Ovary (tissue), 10 donors: ENCODE measurements at places on chromosomes 7 and 10.
A peak's percentile ranks its signal among the peaks of the same experiment; 100 is the strongest.

DNA sequence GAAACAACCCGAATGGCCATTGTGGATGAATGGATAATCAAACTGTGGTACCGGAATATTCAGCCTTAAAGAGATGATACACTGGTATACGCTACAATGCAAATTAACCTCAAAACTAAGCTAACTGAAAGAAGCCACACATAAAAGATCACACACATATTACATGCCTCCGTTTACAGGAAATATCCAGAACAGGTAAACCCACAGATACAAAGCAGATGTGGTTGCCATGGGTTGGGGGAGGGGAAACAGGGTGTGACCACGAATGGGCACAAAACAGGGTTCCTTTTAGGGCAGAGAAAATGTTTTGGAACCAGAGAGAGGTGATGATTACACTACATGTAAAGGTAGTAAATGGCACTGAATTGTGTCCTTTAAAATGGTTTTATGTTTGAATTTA, 16.6 kb downstream of the ESYT2 start:
- no peak for DNase-seq

DNA sequence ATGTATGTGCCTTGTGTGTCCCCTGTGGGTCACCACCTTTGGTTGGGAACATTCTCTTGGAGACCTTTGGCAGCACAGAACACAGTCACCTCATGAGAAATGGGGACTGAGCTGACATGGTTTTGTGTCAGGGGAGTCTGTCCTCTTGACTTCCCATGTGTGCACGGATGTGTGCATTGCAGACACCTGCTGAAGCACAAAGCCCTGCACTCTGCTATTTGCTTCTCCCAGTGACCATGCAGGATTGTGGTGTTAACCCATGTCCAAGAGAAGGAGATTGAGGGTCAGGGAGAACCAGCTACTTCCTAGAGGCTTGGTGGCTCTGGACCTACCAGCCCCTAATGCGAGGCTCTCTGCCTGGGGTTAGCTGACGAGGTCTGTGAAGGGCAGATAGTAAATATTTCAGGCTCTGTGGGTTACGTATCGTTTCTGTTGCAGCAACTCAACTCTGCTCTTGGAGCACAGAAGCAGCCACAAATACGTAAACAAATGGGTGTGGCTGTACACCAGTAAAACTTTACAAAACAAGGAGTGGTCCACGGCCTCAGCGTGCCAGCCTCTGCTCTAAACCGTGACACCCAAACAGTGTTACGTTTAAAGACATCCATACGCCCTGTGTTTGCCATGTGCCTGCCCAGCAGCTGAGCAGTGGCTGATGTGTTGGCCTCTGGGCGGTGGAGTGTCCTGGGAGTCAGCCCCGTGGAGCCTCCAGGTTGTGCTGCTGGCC, 51.7 kb downstream of the ADCY1 start:
- DNase-seq, result no peak

DNA sequence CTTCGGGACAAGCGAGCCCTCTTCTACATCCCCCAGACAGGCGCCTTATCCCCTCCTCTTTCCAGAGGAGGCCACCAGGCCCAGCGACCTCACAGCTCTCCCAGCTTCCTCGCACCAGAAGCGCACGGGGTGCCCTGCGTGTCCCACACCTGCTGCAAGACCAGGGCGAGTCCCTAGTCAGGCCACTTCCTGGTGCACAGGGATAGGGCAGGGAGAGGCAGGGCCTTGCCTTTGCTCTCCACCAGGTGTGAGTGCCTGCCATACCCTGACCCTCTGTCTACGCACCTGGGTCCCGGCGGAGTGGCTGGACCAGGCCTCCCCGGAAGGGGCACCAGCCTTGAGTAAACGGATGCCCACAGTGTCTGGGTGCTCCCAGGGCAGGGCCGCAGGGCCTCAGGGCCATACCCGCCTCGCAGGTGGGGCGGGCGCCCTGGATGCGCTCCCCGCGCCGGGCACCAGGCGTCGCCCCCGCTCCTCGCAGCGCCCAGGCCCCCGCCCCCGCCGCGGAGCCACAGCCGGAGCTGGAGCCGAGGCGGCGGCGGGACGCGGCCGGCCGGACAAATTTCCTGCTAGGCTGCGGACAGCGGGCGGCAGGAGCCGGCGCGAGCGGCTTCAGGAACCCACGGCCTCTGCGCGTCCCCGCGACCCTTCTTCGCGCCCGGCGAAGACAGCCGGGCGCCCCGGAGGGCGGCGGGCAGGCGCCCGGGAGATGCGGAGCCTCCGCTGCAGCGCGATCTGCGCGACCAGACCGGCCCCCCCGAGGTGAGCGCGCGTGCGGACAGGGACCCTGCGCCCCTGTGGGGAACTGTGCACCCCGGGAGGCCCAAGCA, at the start of gene PTPRE:
Gene PTPRE, plus strand, starts transcription at position 556 of the 830 bp plus-strand sequence. CDS start 133,779 bp downstream, outside the sequence.
- DNase-seq, result peak; percentile 70

DNA sequence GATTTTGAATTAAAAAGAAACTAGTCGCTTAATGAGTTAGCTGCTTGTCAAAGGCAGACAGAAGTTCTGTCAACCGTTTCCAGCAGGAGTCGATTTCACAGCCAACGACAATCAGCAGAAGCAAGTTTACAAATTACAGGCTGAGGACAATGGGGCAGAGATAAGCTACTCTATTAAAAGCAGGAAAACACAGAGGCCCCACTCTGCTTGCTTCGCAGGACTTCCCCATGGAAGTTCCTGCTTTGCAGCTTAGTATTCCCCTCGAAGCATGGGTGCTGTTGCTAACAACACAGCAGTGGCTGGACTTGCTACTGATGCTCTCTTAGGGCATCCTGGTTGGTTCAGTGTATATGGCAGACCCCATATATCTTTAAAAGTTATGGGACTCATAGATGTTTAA, 50.8 kb upstream of the KLF6 start:
- DNase-seq, result no peak

GRCh38 chr10:80186364-80187012, 18.8 kb downstream of the ANXA11 start:
- DNase-seq, result peak; percentile 36

DNA sequence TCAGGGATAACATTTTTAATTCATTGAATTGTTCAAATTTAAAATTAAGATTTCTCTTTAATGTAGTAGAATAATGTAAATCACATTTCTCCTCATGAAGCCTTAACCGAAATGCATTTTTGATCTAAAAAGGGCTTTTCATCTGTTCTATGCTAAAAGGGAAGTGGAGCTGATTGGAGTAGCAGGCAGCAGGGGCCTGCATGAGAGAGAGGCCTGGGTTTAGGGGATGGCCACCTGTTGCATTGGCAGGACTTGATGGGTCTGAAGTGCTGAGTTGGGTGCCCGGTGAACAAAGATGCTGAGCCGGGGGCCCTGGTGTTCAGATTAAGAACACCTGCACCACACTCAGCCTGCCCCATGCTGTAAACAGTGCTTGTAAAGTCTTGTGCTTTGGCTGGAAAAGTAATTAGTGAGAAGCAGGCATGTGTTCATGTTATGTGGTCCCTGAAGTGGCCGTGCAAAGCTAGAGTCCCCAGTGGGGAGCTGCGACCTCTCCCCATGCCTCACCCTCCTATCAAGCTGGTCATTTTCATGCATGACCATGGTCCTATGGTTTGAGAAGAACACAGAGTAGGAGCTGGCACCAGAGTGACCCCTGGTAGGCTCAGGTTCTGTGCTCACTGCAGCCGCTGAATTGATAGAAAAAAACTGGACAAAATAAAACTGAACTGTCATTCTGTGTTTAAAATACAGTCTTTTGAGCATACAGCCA, 124.3 kb downstream of the ADCY1 start:
- DNase-seq, result no peak

GRCh38 chr10:12448340-12448728, 99.0 kb downstream of the CAMK1D start:
- no peak for DNase-seq

DNA sequence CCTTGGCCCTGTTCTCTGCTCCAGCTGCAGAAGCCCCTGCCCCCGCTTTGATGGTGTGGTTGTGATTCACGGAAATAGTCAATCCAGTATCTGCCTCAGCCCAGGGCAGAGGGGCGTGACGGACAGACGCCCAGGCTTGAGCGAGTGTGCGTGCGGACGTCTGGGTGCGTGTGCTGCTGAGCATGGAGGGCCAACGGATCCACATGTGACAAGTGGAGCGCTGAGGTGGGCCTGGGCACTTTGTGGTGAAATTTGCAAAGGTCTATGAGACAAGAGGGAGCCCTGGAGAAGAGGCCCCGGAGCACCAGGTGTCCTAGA, 94.4 kb downstream of the WDR37 start:
- no peak for DNase-seq

GRCh38 chr7:16479161-16479560, 13.6 kb upstream of the SOSTDC1 start:
- DNase-seq, result no peak

- DNase-seq, result no peak
Measured at GRCh38 chr7:150934045-150934766, 43.9 kb downstream of the KCNH2 start.

- no peak for DNase-seq
Measured at GRCh38 chr10:86294346-86295265, 72.0 kb downstream of the GRID1 start.

GRCh38 chr10:77493239-77493806, 144.3 kb downstream of the KCNMA1 start:
- no peak for DNase-seq

DNA sequence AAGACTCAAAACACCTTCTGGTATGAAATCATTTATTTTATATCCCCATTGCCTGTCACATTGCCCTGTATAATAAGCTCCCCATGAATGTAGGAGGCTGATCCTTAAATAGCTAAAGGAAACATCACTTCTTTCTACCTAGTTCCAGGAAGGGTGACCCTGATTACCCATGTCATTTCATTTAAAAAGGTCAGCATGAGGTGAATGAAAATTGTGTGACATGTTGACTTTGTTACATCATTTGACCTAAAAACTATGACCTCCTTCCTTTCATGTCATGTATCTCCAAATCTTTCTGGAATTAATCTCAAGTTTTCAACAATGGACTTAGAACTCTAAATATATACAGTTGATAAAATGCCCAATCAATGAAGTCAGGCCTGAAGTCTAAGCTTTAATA, 161.5 kb downstream of the AHR start:
- no peak for DNase-seq

GRCh38 chr10:35172574-35172973, 45.9 kb downstream of the CREM start:
- DNase-seq, result no peak

GRCh38 chr10:43048301-43049051, 28.4 kb upstream of the RET start:
- DNase-seq, result no peak

DNA sequence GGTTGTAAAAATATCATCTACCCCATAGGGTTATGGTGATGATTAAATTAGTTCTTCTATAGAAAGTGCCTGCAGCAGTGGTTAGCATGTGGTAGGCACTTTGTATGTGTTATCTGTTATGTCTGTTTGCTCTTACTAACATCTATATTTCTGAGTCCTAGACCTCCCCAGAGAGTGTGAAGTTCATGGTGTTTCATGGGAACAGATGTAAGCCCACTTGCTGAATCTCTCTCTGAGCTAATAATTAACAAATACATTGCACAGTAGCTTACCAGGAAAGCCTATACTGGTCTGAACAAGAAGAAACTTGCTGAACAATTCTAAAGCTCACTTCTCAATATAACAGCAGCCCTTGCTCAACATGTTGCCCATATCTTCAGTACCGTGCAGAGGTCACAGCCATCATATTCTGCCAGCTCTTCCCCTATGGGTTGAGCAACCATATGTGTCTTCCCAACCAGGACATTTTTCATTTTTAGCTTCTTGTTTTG, 100.1 kb downstream of the NPSR1 start:
- no peak for DNase-seq

GRCh38 chr7:45573661-45574415, at the start of gene ADCY1:
TSS of gene ADCY1 (plus strand) at chr7:45574368. CDS start at chr7:45574544, 176 bp downstream.
- no peak for DNase-seq

GRCh38 chr10:132383101-132383500, 13.9 kb upstream of the PWWP2B start:
- no peak for DNase-seq

DNA sequence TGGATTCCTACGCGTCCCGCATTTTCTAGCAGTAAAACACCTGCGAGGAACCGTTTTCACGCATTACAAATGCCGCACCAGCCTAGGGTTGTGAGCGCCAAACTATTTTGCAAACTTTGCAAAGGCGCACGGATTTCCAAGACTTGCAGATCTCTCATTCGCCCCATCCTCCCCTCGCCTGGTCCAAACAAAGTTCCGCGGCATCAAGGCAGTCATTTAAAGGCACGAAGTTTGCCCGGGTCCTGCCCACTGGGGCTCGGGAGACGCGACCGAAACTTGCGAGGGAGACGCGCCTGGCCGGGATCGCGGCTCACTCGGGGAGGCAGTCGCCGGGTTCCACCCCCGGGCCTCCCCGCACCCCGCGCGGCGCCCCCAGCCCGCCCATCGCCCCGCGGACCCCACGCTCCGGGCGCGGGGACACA, 613 bp downstream of the USP6NL start:
- DNase-seq, result peak; percentile 61

- DNase-seq, result no peak
Measured at GRCh38 chr7:2710286-2710655, 22.3 kb downstream of the AMZ1 start.

DNA sequence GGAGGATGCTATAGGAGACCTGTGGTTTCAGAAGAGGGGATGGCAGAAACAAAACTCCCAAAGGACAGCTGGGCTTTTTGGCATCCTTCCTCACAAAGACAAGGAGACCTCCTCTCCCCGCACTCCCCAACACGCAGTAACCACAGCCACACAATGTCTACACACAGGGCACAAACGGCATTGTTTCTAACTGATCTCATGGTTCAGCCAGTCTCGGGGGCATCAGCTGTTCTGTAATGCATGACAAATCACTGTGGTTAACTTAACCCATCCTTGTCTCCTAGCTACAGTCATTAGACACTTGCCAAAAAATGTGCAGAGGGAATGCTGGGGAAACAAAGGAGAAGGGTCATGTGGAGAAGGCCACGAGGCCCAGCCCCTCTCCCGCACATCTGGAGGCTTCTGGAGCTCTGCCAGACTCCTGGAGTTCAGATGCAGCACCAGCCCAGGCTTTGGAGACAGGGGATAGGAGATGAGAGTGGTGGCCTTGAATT, 7.6 kb upstream of the ADAMTS14 start:
- no peak for DNase-seq

DNA sequence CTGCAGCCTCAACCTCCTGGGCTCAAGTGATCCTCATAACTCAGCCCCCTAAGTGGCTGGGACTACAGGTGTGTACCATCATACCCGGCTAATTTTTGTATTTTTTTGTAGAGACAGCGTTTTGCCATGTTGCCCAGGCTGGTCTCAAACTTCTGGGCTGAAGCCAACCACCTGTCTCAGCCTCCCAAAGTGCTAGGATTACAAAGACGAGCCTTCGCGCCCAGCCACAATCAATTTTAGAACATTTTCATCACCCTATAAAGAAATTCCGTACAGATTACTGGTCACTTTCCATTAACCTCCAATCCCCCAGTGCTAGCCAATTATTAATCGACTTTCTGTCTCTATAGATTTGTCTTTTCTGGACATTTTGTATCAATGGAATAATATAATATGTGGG, 32.3 kb upstream of the PALS2 start:
- no peak for DNase-seq

DNA sequence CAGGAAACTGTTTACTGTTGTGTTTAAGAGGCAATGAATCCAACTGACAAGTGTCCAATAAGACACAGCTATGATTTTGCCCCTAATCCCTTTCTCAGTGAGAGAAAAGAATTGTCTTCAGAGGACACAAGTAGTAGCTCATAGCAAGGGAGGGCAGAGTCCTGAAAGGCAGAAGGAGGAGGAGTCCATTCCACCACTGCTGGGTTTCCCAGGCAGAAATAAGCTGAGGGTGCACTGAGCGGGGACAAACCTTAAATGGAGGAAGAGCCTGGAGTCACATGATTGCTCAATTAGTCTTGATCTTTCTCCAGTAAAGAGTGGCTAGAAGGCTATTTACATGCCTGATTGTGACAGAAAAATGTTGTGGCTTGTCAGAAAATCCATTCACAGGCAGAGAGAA, 573.8 kb downstream of the POM121L12 start:
- DNase-seq, result no peak

GRCh38 chr10:86556933-86557649, 35.5 kb upstream of the WAPL start:
- no peak for DNase-seq
